Fibroblast of lung (primary cell): ENCODE measurements at places on chromosomes 3 and 15.

- DNase-seq, result no peak
Observed at GRCh38 chr3:30527720-30528119, 78.7 kb upstream of the TGFBR2 start.

DNA sequence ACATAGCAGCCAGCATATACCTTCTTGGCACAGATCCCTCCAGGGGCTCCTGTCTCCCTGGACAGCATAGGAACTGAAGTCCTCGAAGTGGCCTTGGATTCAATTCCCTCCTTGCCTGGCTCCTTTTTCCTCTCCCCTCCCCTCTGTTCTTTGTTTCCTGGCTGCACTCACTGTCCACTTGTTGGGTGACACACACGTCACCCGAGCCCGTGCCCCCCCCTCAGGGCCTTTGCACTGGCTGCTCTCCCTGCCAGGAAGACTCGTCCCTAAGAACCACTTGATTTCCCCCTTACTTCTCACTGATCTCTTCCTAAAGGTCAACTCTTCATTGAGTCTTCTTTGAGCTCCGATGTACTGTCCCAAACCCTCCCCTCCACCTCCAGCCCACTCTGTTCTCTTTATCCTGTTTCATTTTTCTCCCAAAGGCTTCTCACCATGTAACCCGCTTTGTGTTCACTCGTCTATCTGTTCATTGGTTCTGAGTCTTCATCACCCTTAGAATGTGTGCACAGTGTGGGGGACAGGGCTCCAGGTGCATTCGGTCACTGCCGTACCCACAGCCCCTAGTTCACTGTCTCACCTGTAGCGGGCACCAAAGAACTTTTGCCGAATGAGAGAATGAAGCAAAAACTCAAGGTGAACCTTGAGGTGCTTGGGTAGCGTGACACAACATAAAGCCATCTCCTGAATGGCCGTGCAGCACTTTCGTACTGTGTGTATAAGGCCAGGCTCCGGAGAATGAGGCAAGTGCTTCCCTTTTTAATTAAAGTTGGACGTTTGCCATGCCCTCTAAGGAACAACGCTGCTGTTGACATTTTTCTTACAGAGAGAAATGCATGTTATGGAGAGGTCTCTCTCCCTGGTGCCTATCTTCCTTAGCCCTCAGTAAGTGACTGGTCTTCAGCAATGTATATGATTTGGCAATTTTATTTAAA, 74.0 kb downstream of the CHRNA7 start:
- no peak for DNase-seq

GRCh38 chr3:4512895-4513616, 19.9 kb downstream of the ITPR1 start:
- DNase-seq, result no peak

DNA sequence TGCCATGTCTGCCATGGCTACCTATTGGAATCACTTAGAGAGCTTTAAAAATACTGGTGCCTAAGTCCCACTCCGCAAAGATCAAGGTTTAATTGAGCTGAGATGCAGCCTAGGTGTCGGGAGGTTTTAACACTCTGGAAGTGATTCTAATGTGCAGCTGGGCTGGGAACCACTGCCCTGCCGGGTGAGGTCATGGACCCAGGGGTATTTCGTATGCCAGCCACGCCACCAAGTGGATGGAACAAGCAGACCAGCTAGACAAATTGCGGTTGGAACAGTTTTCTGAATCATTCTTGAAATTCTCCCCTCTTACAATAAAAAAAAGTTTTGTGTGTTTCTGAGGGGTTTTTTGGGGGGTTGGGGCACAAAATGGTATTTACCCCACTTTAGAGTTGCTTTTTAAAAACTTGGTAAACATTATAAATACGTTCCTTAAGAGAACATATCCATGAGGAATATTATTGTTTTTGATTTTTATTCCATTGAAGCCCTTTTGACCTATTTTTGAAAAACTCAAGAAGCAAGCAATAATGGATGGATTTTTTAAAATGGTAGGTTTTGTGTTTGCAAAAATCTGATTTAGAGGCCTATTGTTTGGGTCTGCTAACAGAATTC, 66.2 kb upstream of the CSTA start:
- DNase-seq, result peak; percentile 46

GRCh38 chr15:47184003-47184907, 533.0 kb upstream of the SEMA6D start:
- DNase-seq, result peak; percentile 27

DNA sequence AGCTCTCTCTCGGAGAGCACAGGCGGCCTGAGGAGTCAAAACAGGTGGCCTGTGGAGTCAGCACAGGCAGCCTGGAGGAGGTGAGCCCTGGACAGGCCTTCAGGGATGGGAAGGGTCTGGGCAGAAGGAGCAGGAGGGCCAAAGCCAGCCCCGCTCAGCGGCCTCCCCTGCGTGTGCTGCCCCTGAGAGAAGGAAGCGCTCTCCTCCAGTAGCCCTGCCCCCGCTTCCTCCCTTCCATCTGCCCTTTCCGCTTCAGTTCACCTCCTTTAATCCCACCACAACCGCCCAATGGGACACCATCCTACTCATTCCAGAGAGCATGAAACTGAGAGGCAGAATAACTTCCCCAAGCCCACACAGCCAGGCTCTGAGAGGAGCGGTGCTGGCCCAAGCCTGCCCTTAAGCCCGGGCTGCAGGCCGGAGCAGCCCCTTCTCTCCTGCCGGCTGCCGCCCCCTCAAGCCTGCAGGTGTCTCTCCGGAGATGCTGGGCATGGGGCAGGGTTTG, 3.2 kb upstream of the NR2E3 start:
- peak; percentile 26 for DNase-seq

GRCh38 chr15:29383367-29383766, 113.7 kb upstream of the NSMCE3 start:
- DNase-seq, result no peak

DNA sequence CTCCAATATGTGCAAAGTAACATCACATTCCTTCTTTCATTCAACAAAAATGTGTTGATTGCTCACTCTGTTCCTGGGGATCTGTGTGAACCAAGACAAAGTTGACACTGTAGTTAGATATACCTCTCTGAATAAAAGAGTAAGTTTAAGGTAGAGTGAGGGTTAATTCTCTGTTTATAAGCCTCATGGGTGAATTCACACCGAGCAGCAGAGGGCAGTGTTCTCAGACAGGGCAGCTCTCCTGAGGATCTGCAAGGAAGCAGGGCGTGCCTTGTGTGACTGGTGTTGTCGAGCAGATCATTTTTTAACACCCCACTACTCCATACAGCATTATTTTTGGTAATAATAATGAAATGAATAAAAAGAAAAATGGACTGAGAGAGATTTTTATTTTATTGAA, 34.4 kb downstream of the PAQR9 start:
- peak; percentile 23 for DNase-seq

GRCh38 chr3:144670571-144670970, 698.9 kb downstream of the DIPK2A start:
- DNase-seq, result no peak

GRCh38 chr3:132348531-132348930, 31.3 kb downstream of the ACP3 start:
- DNase-seq, result no peak

GRCh38 chr15:98838387-98839259, 169.0 kb downstream of the PGPEP1L start:
- no peak for DNase-seq

GRCh38 chr15:25248583-25249235, 190.1 kb downstream of the UBE3A start:
- DNase-seq, result no peak

- DNase-seq, result no peak
Observed at GRCh38 chr3:3065876-3066275, 44.3 kb downstream of the IL5RA start.

DNA sequence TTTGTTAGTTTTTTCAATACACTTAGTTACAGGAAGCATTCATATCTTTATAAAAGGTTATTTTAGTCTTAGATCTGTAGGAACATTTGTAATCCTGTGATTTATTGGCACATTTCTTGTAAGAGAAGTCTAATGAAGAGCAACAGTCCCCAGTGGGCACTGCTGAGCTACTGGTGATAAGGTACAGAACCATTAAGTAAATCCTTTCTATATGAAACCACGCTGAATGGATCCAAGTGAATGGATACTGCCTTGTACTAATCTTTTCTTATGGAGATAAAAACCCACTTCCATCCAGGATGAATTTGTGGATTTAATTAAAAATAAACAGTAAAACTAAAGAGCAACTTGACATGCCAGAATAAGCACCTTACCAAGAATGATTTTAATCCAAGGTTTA, 64.0 kb downstream of the SHQ1 start:
- no peak for DNase-seq

- no peak for DNase-seq
Observed at GRCh38 chr3:50193286-50193685, 1.9 kb downstream of the GNAT1 start.

GRCh38 chr3:193808317-193808716, 215.3 kb downstream of the OPA1 start:
- no peak for DNase-seq

GRCh38 chr3:18179521-18179920, 245.6 kb downstream of the SATB1 start:
- DNase-seq, result no peak

DNA sequence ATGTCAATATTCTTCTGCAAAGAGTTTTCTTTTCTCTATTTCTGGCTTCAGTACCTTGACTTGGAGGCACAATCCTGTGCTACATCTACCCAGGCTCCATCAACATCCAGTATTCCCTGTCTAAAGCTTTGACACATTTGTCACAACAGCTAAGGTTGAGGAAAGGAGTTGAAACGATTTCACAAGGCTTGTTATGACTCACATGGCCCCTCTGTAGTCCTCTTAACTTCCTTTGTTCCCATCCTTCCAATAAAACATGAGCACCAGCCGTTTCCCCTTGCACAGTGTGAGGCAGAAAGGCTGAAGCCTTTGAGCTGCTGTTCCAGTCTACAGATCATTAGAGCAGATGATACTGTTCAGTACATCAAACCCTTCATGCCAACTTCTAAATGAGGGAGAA, 163.0 kb upstream of the TMCO5A start:
- DNase-seq, result peak; percentile 58

DNA sequence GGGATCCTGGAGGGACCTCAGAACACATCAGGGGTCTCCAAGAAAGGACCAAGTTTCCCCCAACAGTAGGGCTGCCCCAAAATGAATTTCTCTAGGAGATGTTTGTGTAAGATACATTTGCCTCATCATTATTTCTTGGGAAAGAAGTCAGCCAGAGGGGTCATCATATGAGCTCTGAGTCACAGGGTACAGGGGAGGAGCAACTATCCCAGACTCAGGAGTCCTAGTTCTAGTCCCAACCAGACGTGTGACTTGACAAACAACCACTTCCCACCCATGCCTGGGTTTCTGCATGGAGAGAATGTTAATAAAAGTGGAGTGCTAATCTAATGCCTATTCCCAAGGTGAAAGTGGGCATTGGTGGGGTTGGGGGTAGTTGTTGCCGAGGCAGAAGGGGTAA, 144.1 kb downstream of the ALDH1A2 start:
- peak; percentile 22 for DNase-seq

GRCh38 chr15:90750186-90750585, 33.0 kb downstream of the BLM start:
- DNase-seq, result peak; percentile 43

DNA sequence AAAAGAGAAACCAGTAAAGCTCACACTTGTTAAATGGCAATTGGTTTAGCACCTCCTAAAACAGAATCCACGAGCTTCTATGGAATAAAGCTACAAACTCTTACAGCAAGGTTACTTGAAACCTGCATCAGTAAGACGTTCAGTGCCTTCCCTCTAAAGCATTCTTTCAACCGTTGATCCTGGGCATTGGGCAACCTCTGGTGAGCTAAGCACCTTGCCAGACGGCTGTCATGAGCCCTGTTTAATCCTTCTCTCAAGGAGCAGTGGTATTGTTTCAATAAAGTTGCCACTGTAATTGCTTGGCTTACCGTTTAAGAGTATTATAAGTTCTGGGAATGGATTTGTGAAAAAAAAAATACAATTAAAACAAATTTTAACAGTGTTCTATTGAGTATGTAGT, 75.0 kb downstream of the COL8A1 start:
- no peak for DNase-seq

GRCh38 chr3:193851941-193852674, 259.1 kb downstream of the OPA1 start:
- peak; percentile 47 for DNase-seq

DNA sequence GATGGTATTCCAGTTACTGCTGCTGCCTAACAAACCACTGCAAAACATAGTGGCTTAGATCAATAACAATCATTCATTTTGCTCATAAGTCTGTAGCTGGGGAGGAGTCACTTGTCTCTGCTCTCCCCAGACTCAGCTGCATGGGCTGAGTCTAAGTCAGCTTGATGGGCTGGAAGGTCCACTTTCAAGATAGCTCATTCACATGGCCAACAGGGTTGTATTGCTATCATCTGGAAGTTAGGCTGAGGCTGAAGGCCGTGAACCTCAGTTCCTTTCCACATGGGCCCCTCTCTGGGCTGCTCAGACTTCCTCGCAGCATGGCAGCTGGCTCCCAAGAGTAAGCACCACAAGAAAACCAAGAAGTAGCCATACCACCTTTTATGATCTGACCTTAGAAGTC, 28.7 kb upstream of the BFSP2 start:
- no peak for DNase-seq

DNA sequence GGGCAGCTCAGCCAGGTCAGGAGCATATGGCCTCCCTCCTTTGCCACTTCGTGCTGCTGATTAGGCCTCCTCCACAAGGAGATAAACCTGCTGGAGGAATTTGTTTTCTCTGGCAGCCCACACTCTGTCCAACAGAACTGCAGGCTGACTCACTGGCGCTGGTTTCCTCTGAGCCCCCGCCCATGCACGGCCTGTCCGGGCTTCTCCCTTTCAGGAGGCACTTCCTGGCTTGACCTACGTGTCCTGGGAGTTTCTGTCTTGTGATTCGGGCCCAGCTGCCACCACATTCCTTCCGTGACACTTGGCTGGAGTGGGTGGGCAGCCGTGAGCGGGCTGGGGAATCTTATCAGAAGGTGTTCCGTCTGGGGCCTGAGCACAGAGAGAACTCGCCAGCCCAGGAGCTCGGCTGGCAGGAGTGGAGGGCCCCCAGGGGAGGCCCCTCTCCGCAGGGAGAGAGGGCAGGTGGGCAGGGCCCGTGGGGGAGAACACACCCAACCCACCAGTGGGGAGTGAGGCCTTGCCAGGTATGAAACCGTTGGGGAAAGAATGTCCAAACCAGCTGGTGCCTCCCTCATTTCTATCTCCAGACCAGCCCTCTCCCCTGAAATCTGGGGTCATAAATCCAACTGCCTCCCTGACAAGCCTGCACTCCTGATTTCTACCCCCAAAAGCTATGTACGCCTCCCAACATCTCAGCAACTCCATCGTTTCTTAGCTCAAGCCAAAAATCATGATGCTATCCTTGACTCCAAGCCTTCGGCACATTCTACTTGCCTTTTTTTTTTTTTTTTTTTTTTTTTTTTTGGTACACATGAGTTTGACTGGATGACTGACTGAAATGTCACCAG, 110.6 kb upstream of the MEF2A start:
- DNase-seq, result peak; percentile 95

- no peak for DNase-seq
Observed at GRCh38 chr3:144295613-144296012, 324.0 kb downstream of the DIPK2A start.
